Stimulated activated CD4-positive, alpha-beta T cell treated with anti-CD3 and anti-CD28 coated beads, Interleukin-12 subunit alpha, Interleukin-12 subunit beta, amount 100 ng/mL, for 4 hours (primary cell): ENCODE measurements at places on chromosomes 5 and 9.

DNA sequence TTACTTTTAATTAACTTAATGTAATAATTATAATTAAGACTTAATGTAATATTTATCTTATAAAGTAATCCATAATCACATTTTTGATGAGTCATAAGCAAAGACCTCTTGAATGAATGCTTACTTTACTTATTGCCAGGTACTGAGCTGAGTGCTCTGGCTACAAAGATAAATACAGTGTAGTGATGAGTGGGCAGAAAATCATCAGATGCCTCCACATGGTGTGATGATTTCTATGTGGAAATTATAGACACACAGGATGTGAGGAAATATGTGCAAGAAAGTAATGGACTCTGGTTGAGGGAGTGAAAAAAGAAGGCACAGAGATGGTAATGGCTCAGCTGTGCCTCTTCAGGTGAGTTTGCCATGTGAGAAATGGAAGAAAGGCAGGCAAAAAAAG lies 422.6 kb upstream of the CD180 start:
- DNase-seq, result no peak

DNA sequence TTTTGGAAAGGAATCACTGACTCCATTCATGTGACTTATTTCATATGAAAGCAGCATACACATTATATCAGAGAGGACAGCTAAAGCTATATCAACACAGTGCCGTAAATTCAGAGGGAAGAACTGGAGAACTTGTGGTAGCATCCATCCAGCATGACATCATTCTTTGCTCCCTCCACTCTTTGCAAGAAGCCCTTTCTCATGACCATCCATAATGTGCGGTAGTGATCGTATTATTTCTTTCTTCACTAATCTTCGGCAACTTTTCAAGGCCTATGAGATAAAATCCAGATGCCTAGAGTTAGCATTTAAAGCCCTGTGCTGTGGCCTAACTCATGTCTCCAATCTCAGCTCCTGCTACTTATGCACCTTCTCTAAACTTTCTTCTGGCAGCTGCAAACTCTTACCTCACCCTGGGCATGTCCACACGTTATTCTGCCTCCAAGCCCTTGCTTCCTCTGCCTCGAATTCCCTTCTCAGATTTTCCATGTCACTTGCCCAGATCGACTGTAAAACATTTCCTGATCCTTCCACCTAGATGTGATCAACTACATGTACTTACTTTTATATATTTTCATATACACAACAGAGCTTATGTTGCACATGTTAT lies 307.3 kb upstream of the SGCD start:
- DNase-seq, result no peak

DNA sequence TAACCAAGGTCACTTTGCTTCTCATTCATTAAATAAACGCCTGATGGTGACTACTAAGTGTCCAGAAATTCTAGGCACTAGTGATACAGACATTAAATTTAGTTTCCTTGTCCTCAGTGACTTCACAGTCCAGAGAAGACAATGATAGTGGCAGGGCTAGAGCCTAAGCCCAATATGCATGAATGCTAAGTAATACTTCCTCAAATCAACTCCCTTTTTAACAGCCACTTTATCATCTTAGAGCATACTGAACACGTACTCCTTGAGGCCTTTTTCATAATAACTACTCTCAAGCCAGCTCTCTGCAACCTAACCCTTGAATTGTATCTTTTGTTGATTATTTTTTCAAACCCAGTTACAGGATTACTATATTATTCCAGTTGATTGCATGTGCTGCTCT lies 74.1 kb downstream of the STX17 start:
- no peak for DNase-seq

GRCh38 chr9:4290427-4290837 lies 9.4 kb downstream of the GLIS3 start:
- DNase-seq, result no peak

DNA sequence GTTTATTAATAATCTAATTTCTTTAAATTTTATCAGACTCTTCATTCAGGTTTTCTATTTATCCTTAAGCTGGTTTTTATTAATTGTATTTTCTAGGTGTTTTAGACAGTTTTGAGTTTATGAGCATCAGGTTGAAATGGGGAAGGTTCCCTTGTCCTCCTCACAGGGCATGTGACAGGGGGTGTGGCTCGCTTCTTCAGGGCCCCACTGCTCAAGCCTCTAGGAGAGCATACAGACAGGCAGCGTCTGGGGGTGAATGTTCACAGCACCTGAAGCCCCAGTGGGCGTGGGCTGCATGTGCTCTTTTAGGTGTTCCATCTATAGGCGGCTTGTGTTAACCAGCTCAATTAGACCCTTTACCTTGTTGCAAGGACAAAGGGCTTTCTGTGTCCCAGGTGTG lies 78.2 kb upstream of the RUFY1 start:
- no peak for DNase-seq
